Esophagus muscularis mucosa (tissue), 4 donors: ENCODE measurements at places on chromosomes 4 and X. TPM values are rescaled to one million over a fixed set of nuclear protein-coding genes. Genes with fewer than 3 reads are reported as not detected.

GRCh38 chr4:88041626-88042025 is 34.2 kb downstream of the PKD2 start:
- no peak for DNase-seq

DNA sequence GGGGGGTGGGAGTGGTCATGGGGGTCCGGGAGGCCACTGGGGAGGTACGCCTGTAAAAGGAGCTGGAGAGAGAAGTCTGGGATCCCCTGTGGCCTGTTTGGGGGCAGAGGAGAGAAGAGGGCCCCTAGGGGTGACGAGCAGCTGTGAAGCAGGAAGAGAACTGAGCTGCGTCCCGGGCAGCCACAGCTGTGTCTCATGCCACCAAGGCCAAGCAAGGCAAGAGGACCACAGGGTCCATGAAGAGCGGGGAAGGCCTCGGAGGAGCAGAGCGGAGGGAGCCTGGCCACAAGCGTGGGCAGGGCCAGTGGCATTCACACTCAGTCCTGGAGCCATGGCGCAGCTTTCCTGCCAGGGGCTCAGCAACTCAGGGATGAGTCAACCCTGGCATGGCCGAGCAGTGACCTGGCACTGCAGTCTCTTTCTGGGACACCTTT is 13.6 kb upstream of the NAT8L start:
- no peak for DNase-seq

CEP135 gene
- 5.0 TPM for total RNA-seq

- no peak for DNase-seq
Measured at GRCh38 chr4:152399246-152399645, 136.6 kb downstream of the FBXW7 start.

DNA sequence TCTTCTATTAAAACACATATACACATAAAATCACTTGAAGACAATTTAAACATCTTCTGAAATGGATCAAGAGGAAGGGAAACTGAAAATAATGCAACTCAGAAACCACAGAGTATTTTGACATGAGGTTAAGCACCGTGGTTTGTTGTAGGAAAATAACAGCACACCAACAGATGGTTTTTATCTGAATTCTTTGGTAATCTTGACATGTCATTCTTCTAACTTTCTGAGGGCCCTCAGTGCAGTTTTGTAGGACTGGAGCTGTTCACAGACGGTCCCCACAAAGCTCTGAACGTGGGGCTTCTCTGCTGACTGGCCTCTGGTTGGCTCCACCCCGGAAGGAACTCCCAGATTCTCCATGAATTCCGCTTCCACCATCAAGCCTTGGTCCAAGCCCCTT is 16.0 kb upstream of the TLR8 start:
- DNase-seq = no peak

- no peak for DNase-seq
Measured at GRCh38 chr4:15381806-15382338, 46.0 kb upstream of the C1QTNF7 start.

GRCh38 chr4:117626664-117627063 is 407.6 kb upstream of the NDST3 start:
- no peak for DNase-seq

ADGRL3 gene
- 7.1 TPM for total RNA-seq

ADH6 gene
- not detected for total RNA-seq

DNA sequence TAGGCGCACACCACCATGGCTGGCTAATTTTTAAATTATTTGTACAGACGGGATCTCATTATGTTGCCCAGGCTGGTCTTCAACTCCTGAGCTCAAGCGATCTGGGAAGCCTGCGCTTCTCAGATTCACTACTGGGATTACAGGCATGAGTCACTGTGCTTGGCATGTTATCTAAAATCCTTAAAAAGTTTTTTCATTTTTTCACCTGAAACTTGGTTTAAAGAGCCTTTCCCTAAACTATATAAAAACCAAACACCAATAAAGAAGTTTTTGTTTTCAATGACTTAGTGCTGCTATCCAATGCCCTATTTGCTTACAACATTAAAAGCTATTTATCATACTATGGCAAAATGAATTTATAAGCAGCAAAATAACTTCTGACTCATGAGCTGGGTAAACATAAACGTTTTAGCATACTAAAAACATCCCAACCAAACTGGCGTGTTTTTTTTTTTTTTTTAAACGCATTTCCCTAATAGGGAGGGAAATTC is 127.8 kb downstream of the UBE2K start:
- DNase-seq = no peak

DNA sequence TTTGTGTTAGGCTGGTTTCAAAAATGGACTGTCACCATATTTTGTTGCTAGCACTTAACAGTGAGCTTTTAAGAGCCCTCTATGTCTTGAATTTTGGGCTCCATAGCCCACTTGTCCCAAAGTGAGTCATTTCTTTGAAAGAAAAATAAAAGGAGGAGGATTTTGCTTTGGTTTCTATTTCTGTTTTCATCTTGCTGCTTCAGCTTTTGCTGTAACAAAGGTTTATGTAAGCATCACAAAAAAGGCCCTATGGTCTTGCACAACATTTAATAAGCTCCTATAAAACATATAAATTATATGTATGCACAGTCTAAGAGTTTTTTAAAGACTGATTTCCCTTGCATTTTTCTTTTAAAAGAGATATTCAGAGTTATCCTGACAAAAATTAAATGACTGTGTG is 105.2 kb downstream of the PHOX2B start:
- DNase-seq = no peak

GRCh38 chrX:52355108-52355507 is 13.7 kb upstream of the XAGE2 start:
- no peak for DNase-seq

GRCh38 chrX:153538424-153538823 is 21.0 kb downstream of the ATP2B3 start:
- no peak for DNase-seq

KIT gene
- total RNA-seq = 44.4 TPM

DNA sequence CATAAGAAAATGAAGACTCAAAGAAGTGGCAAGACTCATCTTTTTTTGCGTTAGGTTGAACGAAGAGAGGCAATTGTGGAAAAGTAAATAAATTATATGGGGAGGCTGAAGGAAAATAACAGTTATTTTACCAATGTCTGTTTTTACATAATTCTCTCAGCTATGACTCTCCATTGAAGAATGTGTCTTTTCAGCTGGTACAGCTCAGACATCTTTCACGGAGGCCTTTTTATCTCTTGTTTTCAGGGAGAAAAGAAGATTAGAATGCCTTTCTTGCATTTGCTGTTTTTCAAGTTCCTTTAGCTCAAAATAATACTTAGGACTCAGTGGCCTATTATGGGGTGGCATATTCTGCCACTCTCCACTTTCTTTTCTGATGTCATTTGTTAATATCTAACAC is 153.0 kb downstream of the ADAM29 start:
- no peak for DNase-seq

DNA sequence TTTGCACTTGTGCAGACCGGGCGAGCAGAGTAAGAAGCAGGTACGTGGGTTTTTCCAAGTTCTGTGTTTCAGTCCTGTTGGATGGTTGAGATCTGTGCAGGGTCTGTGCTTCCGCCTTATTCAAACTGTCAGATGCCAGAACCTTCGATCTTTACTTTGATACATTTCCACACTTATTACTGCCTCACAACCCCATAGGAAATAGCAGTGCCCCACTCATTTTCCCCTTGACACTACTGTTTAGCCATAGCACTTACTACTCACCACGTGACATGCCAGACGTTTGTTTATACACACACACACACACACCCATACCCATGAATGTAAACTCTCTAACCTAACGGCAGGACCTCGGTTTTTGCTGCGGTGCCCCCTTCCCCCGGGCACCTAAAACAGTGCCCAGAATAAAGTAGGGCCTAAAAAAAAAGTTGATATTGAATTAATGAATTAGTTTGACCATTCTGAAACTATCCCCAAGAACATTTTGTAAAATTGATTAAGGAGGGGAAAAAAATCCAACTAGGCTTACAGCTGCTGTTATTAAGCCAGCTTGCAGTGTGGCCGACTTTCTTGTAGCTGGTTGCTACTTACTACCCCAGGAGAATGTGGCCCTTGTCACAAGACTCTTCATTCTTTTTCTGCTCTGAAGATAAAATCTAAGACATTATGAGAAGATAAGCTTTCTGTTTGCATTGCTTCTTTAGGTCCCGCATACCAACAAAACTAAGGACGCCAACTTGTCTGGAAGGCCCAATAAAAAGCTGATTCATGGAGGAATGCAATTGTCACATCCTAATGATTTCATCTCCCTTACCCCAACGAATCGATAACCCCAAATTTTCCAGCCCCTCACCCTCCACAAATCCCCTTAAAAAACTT is 704 bp upstream of the SEPSECS start:
- no peak for DNase-seq

DNA sequence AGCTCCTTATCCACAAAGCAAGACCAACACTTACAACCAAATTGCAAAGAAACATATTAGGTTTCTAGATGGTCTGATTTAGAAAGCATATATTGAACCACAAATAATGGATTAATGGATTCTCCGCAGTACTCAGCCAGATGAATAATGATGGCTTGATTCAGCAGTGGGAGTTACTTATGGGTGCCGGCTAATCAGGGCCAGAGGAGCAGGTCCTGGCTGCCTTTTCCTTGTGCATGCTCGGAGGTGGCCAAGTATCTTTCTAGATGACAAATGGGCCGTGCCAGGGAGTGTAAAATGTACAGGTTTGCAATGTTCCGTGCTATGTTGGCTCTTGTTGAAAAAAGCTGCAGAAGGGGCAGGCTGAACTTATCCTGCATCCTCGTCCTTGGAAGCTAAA is 70.2 kb downstream of the VCX3A start:
- DNase-seq = no peak

GRCh38 chr4:56655627-56656345 is 25.3 kb downstream of the HOPX start:
- DNase-seq = no peak

DNA sequence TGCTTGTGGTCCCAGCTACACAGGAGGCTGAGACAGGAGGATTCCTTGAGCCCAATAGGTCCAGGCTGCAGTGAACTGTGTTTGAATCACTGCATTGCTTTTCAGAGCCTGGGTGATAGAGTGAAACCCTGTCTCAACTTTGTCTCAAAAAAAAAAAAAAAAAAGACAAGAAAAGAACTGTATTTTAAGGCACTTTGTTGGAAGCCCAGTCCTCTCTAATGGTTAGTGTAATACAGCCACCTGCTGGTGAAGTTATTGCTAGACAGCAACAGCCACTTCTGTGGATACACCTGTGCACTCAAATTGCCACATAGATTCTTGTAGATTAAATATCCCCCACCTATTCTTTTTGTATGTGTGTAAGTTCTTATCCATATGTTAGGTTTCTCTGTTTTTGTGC is 10.1 kb upstream of the FGG start:
- DNase-seq = no peak

DNA sequence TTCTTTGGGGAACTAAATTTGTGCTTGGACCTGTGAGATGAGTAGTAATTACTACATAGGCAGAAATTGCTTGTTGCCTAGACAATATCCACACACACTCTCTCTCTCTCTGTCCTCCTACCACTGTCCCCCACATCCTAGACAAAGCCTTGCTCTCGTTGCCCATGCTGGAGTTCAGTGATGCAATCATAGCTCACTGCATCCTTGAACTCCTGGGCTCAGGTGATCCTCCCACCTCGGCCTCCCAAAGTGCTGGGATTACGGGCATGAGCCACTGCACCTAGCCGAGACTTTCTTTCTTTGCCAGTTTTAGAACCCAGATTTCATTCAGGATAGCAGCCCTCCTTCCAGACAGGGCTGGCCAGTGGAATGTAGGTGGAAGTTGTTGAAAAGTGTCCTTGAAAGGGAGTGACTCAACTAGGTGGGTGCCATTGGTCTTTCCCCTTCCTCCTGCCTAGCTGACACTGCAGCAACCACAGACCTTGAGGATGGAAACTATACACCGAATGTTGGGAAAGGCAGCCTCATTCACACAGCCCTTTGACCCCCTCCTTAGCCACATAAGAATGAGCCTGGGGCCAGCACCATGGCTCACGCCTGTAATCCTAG is 16.8 kb upstream of the LAP3 start:
- DNase-seq = no peak

TRAM1L1 gene
- 0.99 TPM for total RNA-seq

FGB gene
- not detected for total RNA-seq

- no peak for DNase-seq
Measured at GRCh38 chr4:109967798-109968520, 55.3 kb downstream of the EGF start.

DNA sequence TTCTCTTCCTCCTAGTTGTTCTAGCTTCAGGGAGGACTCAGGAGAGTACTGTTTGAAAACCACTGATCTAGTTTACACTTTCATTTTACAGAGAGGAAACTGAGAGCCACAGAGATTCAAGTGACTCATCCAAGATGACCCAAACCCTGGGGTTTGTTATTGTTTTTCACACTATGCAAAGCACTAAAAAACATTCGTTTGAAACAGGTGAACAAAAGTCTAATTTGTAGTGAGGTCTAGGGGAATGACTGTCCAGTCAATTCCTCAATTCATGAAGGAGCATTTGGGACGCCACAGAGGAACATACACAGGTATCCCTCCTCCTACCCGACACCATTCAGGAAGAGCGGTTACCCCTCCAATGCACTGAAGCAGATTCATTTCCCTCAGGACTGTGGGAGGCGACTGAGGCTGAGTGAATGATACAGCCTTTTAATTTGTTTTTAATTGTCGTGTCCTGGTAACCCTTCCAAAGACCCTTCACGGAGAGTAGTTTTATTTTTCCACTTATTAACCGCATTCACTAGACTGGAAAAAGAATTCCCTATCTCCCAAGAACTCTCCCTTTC is 30.3 kb downstream of the TLR10 start:
- no peak for DNase-seq

DNA sequence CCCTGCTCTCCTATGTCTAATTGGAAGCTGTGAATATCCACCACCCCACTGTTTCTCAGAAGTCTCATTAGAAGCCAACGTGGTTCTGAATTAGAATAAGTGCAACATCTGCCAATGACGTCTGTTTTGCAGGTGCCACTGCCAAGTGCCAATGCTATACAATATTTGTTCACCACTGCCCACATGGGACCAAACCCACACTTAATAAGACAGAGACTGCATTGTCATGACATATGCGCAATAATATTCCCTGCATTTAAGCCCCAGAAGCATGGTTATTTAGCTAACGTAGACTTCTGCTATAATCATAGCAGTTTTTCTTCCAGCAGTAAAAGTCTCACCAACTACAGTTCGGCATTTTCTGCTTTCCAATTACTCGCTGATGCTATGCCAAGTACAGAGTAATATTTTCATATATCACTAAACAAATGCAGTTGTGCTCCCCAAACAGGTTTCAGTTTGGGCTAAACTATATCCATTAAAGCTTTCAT is 262.5 kb upstream of the PCDH18 start:
- no peak for DNase-seq

GRCh38 chrX:153924149-153924861 is 1.8 kb downstream of the ARHGAP4 start:
- DNase-seq = no peak

- DNase-seq = no peak
Measured at GRCh38 chr4:184409911-184410692, 64.2 kb downstream of the IRF2 start.

TLR3 gene
- total RNA-seq = 7.0 TPM

MFAP3L gene
- 5.9 TPM for total RNA-seq

GRCh38 chr4:182478475-182478874 is 235.3 kb downstream of the TENM3 start:
- no peak for DNase-seq
